ENCODE measurements at places on chromosomes 5 and 9.

DNA sequence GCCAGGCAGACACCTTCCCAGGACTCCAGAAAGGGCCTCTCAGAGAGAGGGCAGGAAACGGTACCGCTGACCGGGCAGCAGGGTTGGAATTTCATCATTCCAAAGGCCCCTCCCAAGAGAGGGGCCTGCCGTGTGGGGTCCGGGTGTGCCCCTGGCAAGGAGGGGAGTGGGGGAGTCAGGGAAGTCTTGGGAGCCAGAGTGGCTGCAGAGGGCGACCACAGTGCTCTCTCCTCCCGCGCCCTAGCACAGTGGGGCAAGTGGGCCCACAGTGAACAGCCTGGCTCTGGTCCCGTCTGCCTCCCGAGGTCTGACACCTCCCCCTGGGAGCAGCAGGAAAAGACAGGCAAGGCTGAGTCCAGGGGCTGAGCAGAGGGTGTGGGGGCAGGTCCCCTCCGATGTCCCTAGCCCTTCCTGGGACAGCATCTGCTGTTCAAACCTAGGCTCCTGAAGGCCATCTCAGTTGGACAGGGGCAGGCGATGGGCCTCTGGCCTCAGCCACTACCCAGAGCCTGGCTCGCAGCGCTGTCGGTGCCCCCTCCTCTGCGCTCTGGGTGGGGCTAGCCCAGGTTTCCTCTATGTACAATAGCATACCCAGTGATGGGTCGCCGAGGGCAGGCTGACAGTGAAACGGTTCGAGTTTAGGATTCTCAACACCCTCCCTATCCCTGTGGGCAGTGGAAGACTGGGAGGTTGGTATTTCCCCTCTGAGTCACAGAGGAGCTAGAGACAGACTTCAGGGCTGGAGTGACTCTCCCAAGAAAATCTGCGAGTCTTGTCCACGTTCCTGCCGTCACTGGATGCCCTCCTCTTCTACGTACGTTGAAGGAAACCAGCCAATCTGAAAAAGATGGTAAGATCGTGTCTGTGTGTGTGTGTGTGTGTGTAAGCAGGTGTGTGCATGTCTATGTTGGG, 25.4 kb upstream of the SARDH start:
- no peak for DNase-seq

- no peak for DNase-seq
These were observed 270.2 kb upstream of the RIOK2 start for GRCh38 chr5:97453263-97453662.

- no peak for DNase-seq
These were observed 326.6 kb downstream of the ARL15 start for GRCh38 chr5:53983568-53984460.

- no peak for DNase-seq
These were observed 288.7 kb downstream of the CEMIP2 start for GRCh38 chr9:71479621-71480020.

DNA sequence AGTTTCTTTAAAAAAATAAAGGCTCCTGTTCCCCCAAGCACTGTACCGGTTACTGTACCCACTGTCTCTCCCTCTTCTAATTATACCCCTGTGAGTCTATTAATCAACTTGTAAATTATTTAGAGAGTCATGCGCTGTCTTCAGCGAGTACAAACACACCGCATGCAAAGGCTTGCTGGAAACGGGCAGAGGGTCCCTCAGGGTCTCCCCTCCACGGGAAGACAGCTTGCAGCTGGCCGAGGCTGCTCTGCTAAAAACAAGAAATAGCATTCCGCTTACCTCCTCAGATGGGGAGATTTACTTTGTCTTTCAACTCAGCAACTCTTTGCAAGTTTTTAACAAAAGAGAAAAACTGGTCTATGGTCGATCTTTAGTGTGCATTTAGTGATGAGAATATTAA, 71.8 kb downstream of the AK8 start:
- DNase-seq = no peak

GRCh38 chr5:142151436-142152383, 43.1 kb downstream of the NDFIP1 start:
- no peak for DNase-seq

DNA sequence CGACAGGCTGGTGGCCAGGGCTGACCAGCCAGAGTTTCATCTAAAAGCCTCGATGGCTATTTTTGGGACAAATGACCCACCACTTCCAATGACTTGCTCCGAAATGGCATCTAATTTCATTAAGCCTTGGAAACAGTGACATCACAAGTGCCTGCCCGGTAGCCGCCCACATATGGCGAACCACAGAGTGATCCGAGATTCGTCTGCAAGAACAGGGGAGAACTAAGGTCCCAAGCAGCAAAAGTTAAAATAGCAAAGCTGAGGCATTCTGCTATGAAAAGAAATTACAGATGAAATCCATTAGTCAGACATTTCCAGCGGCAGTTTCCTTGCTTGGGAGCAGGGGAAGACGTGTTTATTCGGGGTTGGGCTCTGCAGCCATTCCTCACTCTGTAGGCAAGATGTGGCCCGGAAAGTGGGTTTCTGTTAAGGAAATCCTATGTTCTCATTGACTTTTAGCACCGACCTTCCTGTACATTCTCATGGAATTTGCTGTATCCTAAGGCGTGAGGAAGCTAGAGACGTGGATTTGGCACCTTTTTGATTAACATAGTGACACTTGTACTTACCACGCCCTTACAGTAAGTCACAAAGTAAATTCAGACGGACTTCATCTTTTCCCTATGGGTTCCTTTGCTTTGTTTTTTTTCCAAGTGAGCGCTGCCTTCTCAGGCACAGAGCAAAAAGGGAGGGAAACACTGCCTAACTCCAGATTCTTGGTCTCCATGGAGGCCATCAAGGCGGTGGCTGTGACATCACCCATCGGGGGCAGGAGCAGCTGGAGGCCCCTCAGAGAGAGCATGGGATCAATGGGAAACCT, 45.1 kb downstream of the ERGIC1 start:
- no peak for DNase-seq

DNA sequence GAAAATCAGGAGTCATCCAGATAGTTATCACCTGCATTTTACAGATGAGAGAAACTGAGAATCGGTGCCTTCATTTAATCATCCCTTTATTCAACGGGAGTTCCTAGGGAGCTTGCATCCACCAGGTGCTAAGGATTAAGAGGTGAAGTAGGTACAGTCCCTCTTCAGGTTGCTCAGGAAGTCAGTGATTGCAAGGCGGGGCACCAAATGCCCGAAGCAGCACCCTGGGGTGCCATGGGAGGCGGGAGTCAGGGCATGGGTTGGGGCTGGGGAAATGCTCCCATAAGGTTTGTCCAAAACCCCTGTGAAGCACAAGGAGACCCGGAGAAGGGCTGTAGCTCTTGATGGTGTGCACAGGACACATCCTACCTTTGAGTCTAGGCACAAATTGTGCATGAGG, 98.8 kb upstream of the KLF4 start:
- DNase-seq = no peak

DNA sequence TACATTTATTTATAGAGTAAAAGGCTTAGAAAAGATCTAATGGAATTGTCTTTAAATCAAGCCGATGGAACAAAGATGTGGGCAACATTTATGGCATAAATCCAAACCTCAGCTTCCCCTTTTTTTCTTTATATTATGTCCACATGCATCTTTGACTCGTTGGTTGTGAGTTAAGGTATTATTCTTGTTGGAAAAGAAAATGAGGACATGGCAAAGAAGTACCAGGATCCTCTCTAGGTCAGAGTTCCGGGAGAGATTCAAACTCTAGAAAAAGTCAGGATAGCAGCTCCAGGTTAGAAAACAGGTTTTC, 508 bp upstream of the NME5 start:
- DNase-seq = no peak

DNA sequence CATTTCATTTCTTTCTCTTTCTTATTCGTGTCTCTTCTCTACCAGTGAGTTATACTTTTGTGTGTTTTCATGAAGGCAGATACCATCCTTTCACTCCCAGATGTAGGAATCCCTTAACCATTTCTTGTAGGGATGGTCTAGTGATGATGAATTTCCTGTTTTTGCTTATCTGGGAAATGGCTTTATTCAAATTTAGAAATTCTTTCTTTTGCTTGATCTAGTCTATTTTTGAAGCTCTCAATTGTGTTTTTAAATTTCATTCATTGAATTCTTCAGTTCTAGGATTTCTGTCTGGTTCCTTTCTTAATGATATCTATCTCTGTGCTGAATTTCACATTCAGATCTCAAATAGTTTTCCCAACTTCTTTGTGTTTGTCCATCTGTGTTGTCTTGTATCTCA, 95.9 kb upstream of the TBC1D2 start:
- no peak for DNase-seq

GRCh38 chr5:172140866-172141265, 47.2 kb downstream of the STK10 start:
- DNase-seq = no peak

Measured in amygdala (tissue), 56 donors.